ENCODE measurements at places on chromosomes 3 and 15.

- no peak for DNase-seq
Measured at GRCh38 chr15:39327005-39327730, 253.7 kb upstream of the THBS1 start.

GRCh38 chr15:73908030-73908821 is 18.0 kb upstream of the LOXL1 start:
- peak; percentile 87 for DNase-seq

DNA sequence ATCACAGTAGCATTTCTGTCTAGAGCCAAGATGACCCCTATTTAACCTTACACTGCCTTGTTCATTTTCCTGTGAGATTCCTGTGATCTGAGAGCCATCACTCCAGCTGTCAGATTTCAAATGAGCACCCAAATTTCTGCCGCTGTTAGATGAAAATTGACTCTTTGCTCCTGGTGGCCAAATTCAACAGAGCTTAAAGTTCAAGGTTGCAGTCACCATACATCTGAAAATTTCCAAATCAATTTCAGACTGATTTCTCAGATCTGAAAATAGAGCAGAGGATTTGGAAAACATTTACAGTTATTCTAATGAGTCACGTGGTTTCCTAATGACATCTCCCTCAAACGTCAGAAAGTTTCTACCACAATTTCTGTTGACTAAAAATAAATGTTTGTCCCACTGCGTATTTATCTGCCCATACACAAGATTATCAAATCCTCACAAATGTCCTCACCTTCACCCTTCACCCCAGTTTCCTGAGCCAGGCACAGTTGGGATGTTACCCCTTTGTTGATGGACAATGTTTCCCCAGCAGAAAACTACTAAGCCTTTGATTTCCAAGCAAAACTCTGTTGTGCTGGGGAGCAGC is 16.4 kb downstream of the HDC start:
- no peak for DNase-seq

DNA sequence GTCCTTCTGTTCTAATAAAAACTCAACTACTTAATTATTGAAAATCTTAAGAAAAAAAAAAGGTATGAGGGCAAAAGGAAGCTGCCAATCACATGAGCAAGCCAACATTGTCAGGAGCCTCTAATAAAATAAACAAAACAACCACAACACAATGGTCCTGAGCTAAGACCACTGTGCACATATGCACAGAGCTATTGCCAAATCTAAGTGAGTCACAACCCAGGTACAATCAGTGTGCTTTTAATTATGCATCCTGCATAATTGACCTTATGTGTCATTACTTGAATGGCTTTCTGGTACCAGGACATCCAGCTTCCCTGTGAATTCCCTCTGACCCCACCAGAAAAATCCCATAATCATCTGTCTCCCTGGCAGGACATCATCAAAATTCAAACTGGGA is 639.8 kb downstream of the MAGI1 start:
- DNase-seq = no peak

DNA sequence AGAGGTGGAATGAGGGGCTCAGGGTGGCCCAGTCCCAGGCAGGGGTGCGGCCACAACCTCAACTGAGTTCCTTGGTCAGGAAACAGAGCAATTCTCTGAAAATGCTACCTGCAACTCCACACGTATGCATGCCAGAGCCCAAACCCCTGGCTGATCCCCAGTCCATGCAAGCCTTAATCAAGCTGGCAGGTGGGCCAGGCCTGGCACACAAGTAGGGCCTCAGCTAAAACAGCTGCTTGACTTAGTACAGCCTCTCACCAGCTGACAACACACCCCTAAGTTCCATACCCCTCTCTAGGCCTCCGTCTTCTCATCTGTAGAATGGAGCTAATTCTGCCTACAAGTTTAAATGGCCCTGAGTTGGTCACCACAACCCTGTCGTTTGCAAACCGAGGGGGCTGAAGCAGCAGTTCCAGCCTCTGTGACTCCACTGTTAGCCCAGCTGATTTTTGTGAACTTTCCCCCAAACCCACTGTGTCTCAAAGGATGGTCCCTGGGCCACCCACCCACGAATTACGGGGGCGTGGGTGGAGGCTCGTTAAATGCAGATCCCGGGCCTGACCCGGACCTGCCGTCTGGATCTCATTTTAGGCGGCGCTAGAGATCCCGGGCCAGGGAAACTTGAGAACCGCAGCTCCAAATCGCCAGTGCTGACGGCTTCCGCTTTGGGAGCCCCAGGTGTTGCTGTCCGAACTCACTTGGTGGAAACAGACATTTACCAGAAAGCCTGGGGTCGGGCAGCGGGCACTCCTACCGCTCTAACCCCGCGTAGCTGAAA is 927 bp downstream of the CHDH start:
- DNase-seq = no peak

- DNase-seq = peak; percentile 71
Measured at GRCh38 chr3:10883478-10884234, 67.6 kb downstream of the SLC6A11 start.

DNA sequence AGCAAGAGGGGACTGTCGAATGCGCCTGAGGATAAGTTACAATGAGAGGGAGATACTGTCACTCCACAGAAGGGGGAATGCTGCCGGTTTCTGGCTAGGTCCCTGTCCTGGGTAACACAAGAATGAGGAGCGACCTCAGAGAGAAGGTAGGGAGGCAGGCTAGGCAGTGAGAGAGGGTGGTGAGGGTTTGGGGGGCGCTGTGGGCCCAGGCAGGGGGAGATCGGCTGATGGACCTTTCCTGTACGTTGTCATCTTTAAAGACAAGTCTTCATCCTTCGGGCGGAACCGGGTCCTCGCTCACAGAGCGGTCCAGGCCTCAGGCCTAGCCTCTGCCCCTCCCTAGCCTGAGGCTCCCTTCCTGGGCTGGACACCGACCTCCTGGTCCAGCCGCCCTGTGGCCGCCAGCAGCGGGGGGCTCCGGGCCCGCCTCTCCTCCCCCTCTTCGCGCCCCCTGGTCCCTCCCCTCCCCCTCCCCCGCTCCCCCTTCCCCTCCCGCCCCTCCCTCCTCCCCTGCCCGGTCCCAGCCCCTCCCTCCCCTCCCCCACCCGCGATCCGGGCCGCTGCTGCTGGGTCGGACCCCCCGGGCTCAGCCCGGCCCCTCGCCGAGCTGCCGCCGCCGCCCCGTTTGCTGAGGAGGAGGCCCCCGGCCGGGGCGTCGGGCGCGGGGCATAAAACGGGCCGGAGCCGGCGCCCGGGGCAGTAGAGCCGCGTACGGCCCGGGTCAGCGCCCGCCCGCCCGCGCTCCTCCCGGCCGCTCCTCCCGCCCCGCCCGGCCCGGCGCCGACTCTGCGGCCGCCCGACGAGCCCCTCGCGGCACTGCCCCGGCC is at the start of gene CHRD:
Gene CHRD (plus strand): TSS at position 697 of the 827 bp plus-strand sequence. CDS start 265 bp downstream, outside the sequence.
- no peak for DNase-seq

GRCh38 chr3:188754267-188754666 is 417.5 kb upstream of the TPRG1 start:
- peak; percentile 92 for DNase-seq

- DNase-seq = no peak
Measured at GRCh38 chr3:147744967-147745366, 335.8 kb downstream of the ZIC1 start.

- no peak for DNase-seq
Measured at GRCh38 chr3:95629802-95630201, 1184.6 kb upstream of the EPHA6 start.

GRCh38 chr3:196354132-196354531 is 15.9 kb upstream of the TM4SF19 start:
- no peak for DNase-seq

DNA sequence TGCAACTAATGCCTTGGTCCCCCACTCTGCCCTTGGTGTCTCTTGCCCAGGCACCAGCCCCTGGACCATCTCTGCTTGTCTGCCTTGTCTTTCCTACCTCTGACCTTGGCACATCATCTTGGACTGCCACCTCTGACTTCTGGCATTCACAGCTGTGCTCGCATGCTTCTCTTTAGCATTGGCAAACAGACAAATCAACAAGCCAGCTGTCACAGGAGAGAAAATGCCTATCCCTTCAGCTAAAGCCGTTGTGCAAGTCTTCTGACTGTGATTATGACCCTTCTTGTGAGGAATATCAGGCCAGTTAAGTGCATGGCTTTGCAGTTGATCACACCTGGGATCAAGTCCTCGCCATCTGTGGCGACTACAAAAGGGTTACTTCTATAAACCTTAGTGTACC is 84.6 kb downstream of the PRICKLE2 start:
- no peak for DNase-seq

- no peak for DNase-seq
Measured at GRCh38 chr3:25469558-25469957, 41.5 kb downstream of the RARB start.

GRCh38 chr3:10505050-10505790 is at the start of gene ATP2B2:
ATP2B2 (minus strand) TSS chr3:10505586; CDS start chr3:10449543, 56,043 bp downstream.
- no peak for DNase-seq

GRCh38 chr15:92376109-92376508 is 17.6 kb upstream of the ST8SIA2 start:
- DNase-seq = no peak

DNA sequence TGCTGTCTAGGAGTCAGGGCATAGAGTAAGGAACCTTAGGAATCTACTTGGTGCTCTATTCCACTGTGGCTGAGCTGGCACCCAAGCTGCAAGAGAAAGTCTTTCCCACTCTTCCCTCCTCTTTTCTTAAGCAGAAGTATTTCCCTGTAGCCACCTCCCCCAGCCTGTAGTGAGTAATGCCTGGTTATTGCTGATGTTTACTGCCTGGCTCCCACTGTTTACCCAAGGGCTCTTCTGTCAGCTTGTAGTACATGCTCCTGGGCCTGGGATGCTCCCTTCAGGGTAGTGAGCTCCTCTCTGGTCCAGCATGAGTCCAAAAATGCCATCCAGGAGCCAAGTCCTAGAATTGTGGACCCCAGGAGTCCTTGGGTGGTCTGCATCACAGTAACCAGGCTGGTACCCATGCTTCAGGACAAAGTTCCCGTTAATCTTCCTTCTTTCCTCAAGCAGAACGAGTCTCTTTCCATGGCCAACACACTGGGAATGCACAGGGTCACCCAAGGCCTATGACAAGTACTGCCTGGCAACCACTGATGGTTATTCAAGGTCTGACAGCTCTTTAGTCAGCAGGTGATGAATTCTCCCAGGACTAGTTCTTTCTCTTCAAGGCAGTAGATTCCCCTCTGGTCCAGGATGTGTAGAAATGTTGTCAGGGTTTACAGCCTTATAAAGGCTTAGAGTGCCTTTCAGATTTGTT is 17.6 kb downstream of the GALK2 start:
- DNase-seq = no peak

GRCh38 chr3:123722021-123722420 is 137.2 kb upstream of the HACD2 start:
- DNase-seq = no peak

DNA sequence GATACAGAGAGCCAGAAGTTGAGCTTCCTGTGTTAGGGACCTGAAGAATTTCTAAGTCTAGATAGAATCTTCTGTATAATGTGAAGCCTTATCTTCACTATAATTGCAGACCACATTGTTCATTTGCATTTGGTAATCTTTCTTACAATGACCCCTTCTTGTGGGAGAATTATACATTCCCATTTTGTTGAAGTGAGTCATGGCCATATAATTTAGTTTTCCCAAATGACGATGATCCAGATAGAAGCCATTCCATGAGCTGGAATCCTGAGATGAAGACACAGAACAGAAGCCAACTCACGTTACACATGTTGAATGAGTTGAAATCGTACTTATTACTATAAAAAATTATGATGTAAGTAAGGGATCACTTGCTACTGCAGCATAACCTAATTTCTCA is 187.8 kb downstream of the TUSC7 start:
- DNase-seq = no peak

DNA sequence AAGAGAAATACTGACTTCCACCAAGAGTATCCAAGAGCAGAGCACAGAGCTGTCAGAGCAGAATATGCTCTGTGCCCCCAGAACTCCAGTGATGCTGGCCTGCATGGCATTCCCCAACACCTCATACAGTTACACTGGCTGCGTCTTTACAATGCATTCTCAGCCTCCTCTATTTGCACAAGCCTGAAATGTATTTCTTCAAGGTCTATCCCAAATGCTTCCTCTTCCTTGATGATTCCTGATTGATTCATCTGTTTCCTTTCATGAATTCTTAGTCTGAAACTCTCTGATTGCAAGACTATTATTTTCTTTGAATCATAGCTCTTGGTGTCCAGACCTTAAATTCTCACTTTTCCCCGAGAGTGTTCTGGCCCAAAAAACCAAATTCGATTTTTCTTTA is 664.7 kb downstream of the MECOM start:
- no peak for DNase-seq

- no peak for DNase-seq
Measured at GRCh38 chr15:96197721-96198120, 132.8 kb upstream of the NR2F2 start.

GRCh38 chr3:122915300-122916055 is 112.1 kb downstream of the SEMA5B start:
- DNase-seq = no peak

DNA sequence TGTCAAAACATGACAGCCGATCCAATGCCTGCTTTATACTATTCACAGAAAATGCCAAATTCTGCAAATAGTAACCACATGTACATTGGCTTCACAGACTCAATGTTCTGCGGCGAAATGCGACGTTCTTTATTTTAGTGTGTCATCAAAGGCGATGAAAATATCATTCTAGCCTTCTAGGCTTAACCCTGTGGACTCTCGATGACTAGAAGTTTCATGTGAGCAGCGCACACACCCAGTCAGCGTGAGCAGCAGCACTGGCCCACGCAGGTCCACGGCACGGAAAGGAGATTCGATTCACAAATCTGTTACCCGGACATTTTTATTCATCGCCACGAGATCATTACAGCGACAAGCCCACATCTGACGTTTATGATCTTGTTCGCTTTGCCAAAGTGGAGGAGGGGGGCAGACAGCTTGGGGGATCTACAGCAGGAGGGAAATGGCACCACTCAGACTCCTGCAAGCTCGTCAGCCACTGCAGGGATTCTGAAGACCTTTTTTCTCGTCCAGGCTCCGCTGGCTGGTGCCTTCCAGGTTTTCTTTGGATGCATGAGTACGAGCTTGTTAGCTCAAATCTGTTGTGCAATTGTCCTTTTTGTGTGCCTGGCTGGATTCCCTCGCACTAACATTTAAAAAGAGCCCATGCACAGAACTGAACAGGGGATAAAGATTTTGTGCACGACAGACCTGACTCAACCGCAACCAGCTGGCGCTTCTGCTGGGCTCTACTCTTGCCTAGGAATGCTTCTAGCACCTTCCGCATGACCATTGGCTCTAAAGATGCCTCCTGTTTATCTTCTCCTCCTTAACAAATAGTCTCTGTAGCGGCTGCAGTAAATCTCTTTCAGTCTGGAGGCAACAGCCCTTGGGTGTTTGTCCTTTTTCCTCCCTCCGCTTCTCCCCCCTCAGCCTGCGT is 938.4 kb downstream of the MCTP2 start:
- DNase-seq = no peak

DNA sequence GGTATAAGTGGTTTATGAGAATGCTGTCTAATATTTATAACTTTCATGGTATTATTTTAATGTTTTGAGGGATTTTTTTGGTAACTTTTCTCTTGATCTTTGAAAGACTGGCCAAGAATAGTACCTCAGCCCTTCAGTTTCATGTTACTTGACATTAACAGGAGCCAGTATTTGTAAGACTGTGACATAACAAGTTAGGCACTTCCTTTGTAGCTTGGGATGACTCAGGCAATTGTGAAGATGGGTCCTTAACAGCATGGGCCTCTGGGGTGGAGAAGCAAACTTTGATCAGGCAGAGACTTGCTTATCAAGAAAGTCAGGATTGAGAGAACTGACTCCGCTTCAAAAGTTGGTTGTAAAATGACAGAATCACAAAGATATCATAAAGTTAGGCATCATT is 9.5 kb downstream of the LRRC49 start:
- DNase-seq = no peak

- no peak for DNase-seq
Measured at GRCh38 chr3:148951599-148952361, 39.6 kb upstream of the GYG1 start.

GRCh38 chr3:192433704-192434103 is 293.6 kb downstream of the FGF12 start:
- DNase-seq = no peak

GRCh38 chr3:186413615-186414415 is 51.8 kb upstream of the DGKG start:
- DNase-seq = no peak
